ENCODE measurements at places on chromosomes 2 and 18.

DNA sequence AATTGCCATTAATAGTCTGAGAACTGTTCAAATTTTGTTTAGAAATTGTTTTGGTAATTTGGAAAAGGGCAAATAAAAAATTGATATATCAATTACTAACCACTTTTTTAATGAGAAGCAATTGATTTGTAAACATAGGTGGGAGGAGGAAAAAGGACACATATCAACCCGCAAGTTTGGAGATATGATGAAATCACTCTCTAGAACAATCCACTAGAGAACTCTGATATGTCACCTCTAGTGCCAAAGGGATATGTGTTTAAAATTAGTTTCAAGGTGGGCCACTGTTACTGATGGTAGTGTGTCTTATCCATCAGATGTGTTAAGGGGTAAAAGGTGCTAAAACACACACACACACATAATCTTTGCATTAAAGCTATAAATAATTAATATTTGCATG, 16.6 kb downstream of the IFIH1 start:
- no peak for DNase-seq

DNA sequence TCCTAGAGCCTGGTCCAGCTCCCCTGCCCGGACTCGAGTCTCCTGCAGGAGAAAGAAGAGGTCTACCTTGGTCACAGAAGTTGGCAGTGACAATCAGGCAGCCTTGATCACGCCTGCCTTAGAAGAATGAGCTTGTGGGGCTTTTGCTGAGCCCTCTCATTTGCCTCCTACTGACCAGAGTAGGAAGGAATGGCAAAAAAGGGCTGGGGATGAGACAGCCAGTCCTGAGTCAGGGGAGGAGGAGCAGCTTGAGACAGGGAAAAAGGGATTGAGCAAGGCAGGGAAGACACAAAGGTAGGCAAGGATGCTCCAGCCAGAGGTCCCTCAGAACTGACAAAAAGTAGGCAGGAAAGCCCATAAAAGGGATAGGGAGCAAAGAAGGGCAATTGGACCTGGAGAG, 6.0 kb downstream of the WDR54 start:
- DNase-seq = no peak

DNA sequence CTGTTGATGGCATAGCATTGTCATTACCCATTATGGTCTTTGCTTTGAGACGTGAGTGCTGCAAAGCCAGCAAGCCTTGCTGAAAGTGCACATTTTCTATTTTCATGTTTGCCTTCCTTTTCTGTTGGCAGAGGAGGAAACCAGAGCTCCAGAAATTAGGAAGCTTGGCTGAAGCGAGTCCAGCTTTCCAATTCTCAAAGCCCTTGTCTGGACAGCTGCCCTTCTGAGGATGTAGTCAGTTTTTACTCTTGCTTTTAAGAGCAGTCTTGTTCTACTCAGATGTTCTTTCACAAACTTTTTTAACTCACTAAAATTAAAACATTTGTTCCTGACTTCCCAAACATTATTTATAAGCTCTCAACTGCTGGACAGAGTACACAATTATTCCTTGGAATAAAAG, 93.8 kb downstream of the ICOS start:
- no peak for DNase-seq

GRCh38 chr2:162254236-162254871, 11.1 kb upstream of the FAP start:
- DNase-seq = no peak

- DNase-seq = no peak
These were observed 54.5 kb downstream of the PLEKHM3 start for GRCh38 chr2:207970826-207971180.

GRCh38 chr2:2879071-2879470, 498.5 kb downstream of the EIPR1 start:
- DNase-seq = no peak

- no peak for DNase-seq
These were observed 7.0 kb downstream of the SPEG start for GRCh38 chr2:219441451-219442255.

GRCh38 chr2:137348301-137348700, 583.0 kb downstream of the THSD7B start:
- no peak for DNase-seq

- DNase-seq = no peak
These were observed 337.3 kb downstream of the CBLN2 start for GRCh38 chr18:72206814-72207213.

GRCh38 chr2:191478799-191479679, 198.9 kb upstream of the NABP1 start:
- DNase-seq = no peak

GRCh38 chr2:152387041-152387440, 52.1 kb downstream of the FMNL2 start:
- no peak for DNase-seq

DNA sequence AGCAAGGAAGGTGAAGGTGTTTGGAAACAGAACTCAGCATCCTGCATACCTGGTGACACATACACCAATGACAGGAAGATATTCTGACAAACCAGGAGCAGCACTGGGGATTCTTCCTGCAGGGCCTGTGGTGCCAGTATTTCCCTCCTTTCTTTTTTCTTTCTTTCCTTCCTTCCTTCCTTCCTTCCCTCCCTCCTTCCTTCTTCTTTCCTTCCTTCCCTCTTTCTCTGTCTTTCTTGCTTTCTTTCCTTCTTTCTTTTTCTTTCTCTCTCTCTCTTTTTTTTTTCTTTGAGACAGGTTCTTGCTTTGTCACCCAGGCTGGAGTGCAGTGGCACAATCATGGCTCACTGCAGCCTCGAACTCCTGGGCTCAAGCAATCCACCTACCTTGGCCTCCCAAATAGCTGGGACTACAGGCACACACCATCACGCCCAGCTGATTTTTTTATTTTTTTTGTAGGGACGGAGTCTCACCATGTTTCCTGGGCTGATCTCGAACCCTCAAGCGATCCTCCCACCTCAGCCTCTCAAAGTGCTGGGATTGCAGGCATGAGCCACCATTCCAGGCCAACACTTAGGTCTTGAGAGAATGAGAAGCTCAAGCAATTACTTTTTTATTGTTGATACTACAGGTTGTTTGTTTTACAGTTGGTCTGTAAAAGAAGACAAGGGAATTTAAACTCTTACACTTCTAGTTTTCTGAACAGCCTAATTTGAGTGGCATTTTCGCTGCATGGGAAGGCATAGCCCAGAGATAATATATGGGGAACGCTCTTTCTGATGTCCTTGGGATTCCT, 54.7 kb upstream of the GATA6 start:
- no peak for DNase-seq

DNA sequence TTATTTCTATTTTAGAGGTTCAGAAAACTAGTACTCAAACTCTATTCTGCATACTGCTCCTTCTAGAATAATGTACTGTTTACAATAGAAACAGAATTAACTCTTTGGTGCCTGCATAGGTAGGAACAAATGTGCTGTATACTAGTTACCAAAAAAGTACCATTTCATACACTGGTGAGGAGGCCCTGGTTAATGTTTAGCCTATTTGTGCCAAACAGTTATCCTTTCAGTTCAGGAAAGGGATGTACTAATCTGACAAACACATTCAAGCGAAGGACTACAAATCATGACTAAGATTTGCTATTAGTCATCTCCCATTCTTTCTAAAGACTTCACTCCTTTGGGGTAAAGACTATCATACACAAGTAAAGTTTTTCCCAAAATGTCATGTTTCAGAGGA, 47.4 kb downstream of the EXOC6B start:
- no peak for DNase-seq

DNA sequence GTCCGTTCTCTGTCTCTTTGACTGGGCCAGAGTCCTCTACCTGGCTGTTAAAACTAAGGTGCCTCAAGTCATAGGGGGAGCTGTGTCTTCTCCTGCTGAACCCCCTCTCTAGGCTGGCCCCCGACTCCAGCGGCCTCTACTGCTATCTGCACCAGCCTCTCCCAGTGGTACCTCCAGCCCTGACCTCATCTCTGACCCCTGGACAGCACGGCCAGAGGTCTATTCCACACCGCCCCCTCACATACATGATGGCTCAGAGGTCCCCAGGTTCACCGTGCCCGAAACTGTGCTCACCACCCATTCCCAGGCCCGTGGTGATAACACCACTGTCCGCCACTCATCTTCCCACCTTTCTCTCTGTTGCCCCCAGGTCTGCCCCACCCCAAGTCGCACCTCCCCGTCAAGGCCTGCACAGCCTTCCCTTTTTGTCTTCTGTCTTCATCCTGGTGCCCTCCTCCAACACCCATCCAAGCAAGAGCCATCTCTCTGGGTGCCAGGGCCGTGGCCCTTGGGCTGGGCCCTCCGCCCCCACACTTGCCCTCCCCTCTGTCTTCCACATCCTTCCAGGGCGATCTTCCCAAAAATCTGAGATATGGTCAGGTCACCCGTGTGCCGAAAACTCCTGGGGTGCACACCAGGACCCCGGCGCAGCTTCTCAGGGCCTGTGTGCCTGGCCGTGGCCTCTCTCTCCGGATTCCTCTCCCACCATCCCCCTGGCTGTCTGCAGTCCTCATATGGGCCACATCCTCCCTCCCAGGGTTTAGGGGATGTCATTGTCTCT, 134.4 kb upstream of the ID2 start:
- no peak for DNase-seq

DNA sequence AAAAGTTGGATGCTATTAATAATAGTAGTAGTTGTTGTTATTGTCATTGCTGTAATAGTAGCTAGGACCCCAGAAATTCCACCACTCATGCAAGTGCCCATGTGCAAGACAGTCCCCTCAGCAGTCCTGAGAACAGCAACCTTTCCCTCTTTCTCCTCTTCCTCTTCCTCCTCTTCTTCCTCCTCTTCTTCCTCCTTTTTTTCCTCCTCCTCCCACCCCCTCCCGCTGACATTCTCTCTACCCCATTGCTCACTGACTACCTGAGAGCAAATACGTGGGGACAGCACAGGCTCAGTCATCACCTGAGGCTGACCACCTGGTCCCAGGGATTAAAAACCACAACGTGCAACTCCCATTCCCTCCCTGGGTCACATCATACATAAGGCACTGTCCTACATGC, 41.8 kb downstream of the SMAD7 start:
- no peak for DNase-seq

GRCh38 chr2:55338268-55338667, 69.2 kb upstream of the MTIF2 start:
- no peak for DNase-seq

- DNase-seq = no peak
These were observed 52.5 kb upstream of the MCFD2 start for GRCh38 chr2:46967990-46968647.

- no peak for DNase-seq
These were observed 16.0 kb upstream of the SERPINE2 start for GRCh38 chr2:224055101-224055500.

- no peak for DNase-seq
These were observed 209.3 kb downstream of the AKAIN1 start for GRCh38 chr18:4987452-4988405.
